ENCODE measurements at places on chromosomes 12 and 14.

DNA sequence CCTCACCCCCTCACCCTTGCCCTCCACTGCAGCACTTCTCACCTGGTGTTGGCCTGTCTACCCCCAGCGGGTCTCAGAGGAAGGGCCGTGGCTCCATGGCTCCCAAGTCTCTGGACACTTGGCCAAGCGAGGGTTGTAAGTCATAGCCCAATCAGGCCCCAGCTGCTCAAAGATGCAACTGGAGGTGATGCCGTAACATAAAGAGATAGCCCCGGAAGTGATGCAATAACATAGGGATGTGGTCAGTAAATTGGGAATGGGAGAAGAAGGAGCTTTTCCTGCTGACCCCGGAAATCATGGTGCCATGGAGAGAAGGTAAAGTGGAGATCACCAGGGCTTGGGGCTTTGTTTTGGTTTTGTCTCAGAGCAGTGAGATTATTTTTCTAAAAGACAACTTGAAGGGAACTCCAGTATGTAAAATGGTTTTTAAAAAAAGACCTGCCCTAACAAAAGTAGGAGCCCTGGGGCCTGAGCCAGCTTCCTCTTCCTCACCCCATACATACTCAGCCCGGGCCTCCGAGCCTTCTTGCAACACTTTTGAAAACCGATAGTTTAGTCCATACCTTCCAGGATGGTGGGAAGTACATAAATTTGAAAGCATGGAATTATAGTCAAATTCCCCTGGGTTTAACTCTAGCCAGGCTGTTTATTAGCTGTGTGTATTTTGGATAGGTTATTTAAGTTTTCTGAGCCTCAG is 212.5 kb downstream of the CRADD start:
- no peak for DNase-seq

- no peak for DNase-seq
Measured at GRCh38 chr12:126952096-126953007, 1314.6 kb upstream of the TMEM132C start.

DNA sequence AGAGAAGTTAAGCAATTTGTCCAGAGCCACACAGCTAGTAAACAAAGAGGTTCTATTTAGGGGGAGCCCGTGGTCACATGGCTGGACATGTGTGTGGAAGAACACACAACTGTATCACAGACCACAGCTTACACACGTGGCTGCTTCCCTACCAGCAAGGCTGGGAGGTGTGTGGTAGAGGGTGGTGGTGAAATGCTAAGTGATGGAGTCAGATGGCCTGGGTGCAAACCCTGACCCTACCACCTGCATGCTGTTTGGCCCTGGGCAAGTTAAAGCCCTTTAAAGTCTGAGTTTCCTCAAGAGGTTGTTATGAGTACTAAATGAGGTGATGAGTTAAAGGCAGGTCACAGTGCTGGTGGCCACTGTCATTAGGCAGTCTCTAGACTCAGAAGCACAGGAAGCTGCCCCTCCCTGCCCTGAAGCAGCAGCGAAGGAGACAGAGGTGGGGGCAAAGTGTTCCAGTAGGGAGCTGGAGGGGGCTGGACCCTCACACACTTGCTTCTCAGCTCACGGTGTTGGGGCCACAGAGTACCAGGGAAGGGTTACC is 64.2 kb downstream of the ERH start:
- no peak for DNase-seq

DNA sequence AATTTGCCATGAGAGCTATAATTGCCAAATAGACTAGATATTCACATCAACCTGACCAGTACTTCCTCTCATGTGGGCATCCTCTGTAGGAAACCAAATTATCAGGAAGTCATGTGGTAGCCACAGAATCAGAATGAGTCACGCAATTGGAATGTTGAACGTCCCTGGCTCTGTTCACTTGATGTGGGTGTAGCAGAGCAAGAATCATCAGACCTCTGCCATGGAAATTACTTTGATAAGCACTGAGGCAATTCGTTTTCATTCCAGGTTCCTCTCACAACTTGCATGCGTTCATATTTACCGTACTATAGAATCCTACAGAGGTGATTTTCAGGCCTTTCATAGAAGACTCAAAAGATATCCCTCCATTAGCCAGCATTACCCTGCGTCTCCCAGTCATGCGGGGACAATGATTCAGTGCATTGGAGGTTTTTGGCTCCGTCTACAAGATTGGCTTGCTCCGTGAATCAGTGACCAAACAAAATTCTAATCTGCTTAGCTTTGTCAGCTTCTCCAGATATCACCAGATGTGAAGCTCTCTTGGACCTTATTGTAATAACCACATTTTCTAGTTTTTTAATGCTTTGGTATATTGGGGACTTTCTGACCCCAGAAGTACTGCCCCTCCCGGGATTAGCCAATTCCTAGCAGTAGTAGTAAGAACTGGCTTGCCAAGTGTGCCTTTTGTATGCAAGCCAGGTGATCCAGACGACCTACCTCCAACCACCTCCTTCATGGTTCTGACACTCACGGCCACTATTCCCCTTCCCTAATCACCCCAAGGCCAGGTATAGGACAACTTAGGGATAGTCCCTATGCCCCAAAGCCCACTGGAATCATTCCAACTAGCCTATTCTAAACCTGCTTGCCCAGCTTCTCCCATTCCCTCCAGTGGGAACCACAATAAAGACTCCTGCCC is 133.4 kb downstream of the KICS2 start:
- no peak for DNase-seq

DNA sequence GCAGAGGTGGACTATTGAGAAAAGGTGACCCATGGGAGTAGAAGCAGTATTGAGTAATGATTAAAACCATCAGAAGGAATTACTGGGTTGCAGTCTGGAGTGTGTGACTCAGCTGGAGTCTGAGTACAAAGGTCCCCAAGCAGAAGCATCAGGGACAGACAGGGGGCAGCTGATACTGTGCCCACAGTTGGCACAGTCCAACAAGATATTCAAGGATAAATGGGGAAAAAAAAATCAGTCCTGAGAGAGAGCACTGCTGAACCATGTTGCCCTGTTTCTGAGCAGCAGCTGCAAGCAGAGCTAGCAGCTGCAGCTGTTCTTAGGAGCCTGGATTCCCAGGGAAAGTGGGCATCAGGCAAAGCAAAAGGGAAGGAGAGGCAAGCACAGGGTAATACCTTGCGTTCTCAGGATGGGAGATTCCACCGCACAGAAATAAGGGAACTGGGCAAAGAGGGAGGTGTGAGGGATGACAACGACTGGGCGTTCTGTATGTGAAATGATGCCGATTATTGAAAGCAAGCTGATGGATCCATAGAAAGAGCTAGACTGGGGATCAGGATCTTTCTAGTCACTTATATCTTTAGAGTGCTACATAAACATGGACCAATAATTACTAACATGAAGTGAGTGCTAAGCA is 17.7 kb downstream of the NEUROD4 start:
- no peak for DNase-seq
